Stimulated activated CD8-positive, alpha-beta memory T cell treated with anti-CD3 and anti-CD28 coated beads, Interleukin-7, amount 100 ng/mL, for 4 hours (primary cell): ENCODE measurements at places on chromosomes 11 and 22.
A peak's percentile ranks its signal among the peaks of the same experiment; 100 is the strongest.

DNA sequence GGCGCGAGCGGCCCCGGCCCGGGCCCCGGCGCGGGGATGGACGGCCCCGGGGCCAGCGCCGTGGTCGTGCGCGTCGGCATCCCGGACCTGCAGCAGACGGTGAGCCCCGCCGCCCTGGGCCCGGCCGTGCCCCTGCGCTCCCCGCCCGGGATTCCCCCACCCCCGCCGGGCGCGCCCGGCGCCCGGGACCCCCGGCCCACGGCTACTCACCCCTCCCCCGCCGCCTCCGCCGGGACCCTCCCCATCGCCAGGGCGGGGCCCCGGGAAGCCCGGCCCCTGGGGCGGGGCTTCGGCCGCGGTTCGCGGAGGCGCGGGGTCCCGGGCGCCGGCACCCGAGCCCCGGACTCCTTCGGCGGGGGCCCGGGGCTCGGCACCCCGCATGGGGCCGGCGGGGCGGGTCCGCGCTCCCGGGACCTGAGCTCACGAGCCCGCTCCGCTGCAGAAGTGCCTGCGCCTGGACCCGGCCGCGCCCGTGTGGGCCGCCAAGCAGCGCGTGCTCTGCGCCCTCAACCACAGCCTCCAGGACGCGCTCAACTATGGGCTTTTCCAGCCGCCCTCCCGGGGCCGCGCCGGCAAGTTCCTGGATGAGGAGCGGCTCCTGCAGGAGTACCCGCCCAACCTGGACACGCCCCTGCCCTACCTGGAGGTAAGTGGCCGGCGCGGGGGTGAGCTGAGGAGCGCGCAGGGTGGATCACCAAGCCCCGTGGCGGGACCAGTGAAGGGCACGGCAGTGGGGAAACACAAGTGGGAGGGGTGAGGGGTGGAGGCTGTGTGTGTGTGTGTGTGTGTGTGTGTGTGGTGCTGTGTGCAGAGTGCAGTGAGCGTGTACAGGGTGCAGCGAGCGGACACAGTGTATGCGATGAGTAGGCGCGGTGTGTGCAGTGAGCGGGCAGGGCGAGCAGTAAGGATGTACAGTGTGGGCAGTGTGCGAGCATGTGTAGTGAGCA is 2.3 kb downstream of the SHANK3 start:
- DNase-seq = no peak

GRCh38 chr22:43953988-43954785 is 1.1 kb upstream of the SAMM50 start:
- DNase-seq = no peak

- no peak for DNase-seq
These were observed 7.5 kb upstream of the WBP2NL start for GRCh38 chr22:41991111-41991510.

GRCh38 chr11:109222761-109223160 is 199.2 kb upstream of the C11orf87 start:
- DNase-seq = no peak

GRCh38 chr11:73237471-73238290 is 19.6 kb downstream of the P2RY2 start:
- DNase-seq = no peak

- no peak for DNase-seq
These were observed 9.7 kb upstream of the SLCO2B1 start for GRCh38 chr11:75141166-75141565.

- DNase-seq = no peak
These were observed 27.1 kb downstream of the TSKU start for GRCh38 chr11:76810151-76810853.

GRCh38 chr11:87286338-87286737 is 248.6 kb downstream of the TMEM135 start:
- DNase-seq = no peak

- no peak for DNase-seq
These were observed 18.1 kb upstream of the GNB1L start for GRCh38 chr22:19872779-19873137.

DNA sequence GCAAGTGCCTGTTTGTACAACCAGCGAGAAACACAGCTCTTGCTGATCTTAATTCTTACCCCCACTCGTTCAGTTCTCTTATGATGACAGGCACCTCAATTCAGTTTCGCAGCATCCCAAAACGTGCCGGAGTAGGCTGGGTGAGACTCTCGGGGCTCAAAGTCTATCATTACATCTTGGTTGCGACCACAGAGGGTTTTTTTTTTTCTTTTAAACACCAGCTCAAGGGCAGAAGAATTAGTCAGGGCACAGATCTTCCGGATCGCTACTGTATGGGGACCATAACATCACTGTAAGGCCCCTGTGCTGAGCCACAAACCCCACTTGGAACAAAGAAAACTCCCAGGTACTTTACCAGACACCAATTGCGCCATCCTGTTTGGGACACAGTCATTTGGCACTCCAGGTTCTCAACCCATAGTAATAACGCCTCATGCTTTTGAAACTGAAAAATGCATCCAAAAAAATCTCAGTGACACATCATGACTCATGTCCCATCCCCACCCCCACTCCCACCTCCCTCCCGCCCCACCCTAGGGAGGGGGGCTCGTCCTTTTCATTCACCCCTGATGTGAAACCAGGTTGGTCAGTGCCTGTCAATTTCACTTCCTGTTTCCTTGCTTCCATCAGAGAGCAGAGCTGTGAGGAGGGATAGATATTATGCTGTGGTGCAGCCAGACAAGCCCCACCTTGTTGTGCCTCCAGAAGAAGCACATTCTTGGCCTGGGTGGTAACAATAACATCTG is 41.0 kb upstream of the CD5 start:
- DNase-seq = peak; percentile 60

DNA sequence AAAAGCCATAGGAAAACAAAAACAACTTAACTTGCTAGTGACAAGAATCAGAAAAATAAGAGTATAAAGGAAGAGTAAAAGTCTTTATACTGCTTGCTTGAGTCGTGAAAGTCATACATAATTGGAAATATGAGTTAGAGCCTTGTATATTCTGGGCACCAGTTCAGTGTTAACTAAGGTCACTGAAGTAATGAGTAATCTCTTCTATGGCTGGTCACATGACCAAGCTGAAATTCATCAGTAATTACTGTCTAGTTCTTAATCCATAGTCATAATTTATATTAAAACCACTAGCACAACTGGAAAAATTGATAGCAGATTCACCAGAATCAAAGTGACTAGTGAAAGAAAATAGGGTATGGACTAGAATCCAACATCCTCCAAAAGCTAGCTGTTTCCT is 84.4 kb upstream of the SLC5A12 start:
- DNase-seq = no peak

GRCh38 chr11:128940156-128940555 is 2.5 kb downstream of the TP53AIP1 start:
- no peak for DNase-seq

DNA sequence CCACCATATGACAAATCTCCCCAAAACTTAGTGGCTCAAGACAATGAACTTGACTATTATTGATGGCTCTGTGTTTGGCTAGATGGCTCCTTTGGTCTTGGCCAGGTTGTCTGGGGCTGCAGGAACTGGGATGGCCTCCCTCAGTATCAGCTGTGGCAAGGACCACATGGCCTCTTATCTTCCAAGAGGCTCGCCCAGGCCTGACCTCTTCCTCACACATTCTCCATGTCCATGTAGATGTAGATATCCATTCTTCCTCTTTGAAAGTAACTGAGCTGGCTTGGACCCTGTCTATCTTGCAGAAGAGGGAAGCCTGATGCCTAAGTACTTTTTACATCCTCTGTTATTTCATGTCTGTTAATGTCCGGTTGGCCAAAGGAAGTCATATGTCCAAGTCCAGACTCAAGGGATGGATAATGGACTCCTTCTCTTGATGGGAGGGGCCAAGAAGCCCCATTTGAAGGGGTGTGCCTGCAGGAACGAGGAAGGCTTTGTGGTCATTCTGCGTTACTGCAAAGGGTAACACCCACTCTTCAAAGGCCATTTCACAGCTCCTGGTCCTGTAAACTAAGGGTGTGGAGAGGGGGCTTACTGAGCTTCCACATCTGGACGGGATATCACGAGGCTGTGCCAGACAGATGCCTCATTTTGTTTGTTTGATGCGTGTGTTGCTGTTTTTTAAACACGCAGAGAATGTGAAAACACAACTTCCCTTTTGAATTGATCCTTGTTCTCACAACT is 87.1 kb downstream of the GRIK4 start:
- no peak for DNase-seq

- no peak for DNase-seq
These were observed 10.3 kb downstream of the MRGPRF start for GRCh38 chr11:69002570-69003231.

DNA sequence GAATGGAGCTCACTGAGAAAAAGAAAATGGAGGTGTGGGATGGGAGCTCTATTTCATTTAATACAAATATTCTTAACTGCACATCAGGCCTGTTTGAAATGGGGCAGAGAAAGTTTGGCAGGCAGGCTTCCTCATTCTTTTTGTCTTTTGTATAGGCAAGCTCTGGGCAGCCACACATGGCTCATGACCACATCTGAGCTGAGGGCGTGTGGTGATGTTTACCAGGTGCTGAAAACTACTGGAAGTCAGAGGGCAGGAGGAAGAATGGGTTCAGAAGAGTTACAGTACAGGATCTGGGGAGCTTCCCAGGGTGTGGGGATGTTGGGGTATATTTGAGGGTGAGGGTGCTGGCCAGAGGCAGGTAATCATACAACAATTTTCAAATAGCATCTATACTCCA is 66.3 kb upstream of the NAV2 start:
- no peak for DNase-seq

DNA sequence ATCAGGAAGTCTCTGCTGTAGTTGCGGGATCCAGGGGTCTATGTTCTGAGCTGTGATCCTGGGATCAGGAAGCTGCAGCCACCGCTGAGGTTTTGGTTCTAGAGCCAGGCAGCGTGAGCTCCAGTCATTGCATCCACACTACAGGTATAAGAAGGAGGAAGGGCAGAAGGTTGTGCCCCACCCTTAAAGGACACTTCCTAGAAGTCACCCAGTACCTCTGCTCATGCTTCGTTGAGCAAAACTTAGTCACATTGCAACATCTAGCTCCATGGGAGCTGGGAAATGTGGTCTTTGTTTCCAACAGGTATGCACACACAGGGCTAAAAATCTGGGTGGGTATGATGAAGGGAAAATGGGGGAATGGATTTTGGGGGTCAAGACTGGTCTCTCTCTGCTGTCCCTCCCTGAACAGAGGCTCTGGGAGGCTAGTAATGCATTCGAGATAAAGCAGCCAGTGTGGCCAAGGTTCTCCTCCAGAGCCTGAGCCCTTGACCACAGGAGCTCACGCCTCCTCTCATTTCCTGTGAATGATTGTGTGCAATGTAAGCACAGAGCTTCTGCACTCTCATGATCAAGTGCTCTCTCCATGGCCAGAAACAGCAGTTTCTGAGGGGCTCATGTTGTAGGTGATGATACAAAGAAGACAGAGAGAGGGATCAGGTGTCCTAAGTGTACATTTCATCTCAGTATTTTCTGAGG is 86.8 kb upstream of the OR4B1 start:
- no peak for DNase-seq

DNA sequence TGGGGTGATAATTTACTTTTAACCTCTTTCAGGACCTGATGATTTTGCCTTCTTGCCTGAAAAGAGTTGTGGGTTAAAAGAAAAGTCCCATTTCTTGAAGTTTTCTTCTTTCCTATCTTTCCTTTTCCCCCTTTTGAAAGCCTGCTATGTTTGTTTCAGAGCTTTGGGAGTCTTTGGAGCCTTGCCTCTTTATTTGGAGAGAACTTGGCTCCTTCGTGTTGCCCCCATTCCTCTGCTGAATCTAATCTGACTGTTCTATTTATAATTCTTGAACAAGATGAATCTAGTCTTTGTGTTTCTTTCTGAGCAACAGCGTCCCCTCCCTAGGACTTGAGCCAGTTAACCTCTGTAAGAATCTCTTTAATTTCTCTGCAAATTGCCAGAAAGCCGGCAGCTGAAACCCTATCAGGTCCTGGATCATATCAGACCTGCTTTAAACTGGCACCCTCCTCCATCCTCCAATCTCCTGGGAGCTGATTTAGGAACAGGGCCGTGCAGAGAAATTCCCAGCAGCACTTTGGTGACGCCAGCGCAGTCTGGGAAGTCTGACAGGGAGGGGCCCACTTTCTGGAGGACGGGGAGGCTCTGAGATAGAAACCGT is 289.1 kb upstream of the SORL1-AS1 start:
- no peak for DNase-seq

DNA sequence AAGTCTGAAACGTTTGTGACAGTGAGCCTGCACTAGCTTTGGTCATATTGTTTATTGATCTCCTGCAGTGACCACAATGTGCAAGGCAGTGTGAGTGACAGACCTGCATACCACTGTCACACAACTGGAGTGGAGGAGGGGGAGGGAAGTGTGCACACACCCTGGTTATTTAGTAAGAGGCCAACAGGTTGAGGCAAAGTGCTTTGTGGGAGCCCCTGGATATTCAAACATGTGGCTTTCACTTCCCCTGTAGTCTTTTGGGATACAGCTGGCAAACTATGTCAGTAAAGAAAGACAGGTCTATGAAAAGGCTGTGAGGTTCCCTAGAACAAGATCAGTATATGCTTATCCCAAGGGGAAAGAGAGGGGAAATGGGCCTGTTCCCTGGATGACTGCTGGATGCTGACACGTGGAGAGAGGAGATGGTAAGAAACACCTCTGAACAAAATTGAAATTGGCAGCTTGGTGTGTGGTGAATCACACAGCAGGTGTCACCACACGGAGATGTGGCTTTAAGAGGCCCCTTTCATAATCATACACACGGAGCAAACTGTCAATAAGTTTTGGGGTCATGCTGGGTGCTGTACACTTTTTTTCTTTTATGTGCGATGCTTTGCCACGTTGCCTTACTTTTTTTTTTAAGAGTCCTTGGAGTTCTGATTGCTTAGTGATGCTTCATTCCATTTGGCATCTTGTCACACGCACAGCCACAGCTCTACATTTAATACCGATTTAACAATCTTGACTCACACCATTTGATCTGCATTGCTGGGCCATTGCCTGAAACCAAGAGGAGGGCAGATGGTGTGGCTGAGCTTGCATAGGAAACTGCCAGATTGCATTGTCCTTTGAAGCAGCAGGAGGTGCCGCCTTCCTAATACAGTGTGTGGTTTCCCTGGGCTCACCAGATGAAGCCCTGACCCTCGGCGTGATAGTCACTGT is 11.3 kb downstream of the OSBP2 start:
- DNase-seq = no peak

DNA sequence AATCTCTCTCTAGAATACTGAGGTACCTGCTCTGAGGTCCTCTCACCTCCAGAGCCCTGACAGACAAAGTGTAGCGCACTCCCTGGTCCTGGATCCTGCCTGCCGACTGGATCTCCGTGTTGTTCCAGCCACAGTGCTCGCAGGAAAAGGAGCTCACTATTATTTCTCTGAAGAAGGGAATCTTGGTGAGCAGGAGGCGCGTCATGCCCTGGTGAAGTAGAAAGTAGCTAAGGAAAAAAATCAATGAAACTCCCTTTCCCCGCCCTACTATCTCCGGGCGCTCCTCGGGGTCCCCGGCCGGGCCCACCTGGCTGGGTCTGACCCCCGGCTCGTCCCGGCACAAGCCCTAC is 412 bp downstream of the ZPR1 start:
- no peak for DNase-seq
